ENCODE measurements at places on chromosomes 12 and 14.

GRCh38 chr14:23621204-23621931 is 14.8 kb upstream of the DHRS2 start:
- DNase-seq = no peak

GRCh38 chr12:1939801-1940607 is 21.6 kb upstream of the CACNA2D4 start:
- DNase-seq = peak; percentile 52

DNA sequence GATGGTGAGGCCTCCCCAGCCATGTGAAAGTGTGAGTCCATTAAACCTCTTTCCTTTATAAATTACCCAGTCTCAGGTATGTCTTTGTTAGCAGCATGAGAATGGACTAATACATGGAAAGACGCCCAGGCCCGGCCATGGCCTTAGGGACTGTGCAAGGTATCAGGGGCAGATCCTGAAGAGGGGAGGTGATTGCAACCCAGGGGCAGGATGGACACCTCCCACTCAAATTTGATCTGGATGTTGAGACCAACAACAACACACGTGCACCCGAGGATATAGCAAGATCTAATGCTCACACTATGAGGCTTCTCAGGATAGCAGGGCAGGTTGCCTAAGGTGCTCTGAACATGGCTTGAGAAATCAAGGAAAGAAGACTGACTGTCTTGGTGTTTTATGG is 13.5 kb upstream of the SERPINA4 start:
- DNase-seq = no peak

GRCh38 chr12:105262461-105263184 is 26.6 kb upstream of the APPL2 start:
- no peak for DNase-seq

- no peak for DNase-seq
These were observed 26.6 kb downstream of the NUP37 start for GRCh38 chr12:102093319-102093718.

DNA sequence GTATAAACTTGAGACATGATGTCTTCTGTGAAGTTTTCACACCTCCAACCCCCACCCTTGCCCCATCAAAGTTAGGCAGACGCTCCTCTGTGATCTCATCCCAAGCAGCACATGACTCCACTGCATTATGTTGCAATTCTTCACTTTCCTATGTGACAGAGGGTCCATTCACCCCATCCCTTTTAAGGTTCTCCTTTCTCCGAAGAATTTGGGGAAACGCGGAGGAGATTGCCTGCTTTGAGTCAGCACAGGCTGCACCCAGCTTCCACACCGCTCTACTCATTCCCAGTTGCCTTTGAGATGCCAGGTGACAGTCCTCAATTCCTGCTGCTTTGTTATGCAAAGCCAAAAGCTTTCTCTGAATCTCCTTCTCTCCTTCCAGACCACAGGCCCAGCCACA is 61.8 kb downstream of the PHLDA1 start:
- no peak for DNase-seq

- no peak for DNase-seq
These were observed 358 bp downstream of the ELK3 start for GRCh38 chr12:96194576-96194889.

DNA sequence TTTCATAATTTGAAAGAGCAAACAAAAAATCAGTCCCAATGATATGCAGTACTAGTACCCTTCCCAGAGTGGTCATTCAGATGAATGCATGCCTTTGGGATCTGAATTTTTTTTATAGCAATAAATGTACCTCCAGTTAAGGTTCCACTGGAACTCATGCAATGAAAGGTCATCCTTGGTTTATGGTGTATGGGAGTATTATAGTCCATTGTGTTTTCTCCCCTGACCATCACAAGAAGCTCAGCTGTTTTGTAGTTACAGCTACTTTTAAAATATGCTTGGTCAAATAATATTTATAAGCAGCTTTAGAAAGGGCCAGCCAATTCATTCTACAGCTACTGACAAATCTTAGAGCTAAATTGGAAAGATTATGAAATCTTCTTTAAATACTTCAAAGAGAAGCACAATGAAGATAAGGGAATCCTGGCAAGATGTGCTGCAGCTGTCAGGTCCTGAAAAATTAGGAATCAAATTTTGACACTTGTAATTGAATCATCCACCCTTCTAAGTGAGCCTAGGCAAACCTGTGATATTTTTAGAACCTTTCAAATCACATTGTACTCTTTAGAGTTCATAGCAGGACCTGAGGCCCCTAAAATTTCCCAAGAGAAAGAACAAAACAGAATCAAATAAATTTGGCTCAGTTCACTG is 46.5 kb downstream of the IFT81 start:
- no peak for DNase-seq

- no peak for DNase-seq
These were observed 1.6 kb downstream of the MMP14 start for GRCh38 chr14:22837750-22838538.

GRCh38 chr12:117718559-117718958 is 250.2 kb downstream of the KSR2 start:
- DNase-seq = no peak

- DNase-seq = no peak
These were observed 301.9 kb downstream of the CCER1 start for GRCh38 chr12:90653040-90653439.

DNA sequence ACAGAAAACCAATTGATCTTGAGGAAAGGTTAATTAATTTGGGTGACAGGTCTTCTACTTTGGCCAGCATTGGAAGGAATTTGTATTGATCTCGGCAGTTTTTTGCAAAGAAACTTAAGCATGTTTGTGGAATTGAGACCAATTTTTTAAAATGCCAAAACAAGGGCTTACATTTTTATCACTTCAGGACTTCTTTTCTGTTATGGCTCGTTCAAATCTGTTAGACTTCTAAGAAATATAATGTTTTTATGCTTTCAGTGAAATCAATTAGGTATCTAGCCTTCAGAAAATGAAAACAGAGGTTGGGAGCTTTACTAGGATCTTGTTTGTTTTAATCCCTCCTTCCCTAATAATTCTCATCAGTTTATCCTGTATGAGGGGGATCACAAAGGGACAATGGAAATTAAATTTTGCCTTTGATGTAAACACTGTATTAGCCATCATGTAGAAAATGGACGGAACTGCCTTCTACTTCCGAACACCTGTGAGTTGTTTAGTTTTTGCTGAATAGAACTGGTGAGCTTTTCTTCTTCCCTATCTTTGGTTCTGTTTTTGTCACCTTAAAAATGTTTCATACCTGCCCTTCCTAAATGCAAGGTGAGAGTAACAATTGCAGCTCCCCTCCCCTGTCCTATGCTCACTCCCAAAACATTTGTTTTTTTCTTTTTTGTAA is 7.8 kb downstream of the FOXA1 start:
- no peak for DNase-seq

DNA sequence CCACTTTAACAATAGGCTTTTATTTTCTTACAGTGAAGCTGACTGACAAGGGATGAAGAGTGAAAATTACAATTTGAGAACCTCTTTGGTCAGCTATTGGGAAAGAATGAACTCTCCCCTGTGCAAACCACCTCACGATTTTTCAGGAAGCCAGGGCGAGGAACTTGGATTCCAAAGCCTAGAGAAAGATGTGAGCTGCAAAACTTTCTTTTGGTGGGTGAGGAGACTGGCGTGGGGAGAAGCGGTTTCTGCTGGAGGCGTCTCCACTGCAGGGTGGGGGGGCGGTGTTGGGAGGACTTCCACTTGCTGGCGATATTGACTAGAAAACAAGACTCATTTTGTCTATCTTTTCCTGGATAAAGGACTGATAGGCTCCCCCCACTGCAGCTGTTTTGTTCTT is 59.3 kb upstream of the VRK1 start:
- DNase-seq = no peak

DNA sequence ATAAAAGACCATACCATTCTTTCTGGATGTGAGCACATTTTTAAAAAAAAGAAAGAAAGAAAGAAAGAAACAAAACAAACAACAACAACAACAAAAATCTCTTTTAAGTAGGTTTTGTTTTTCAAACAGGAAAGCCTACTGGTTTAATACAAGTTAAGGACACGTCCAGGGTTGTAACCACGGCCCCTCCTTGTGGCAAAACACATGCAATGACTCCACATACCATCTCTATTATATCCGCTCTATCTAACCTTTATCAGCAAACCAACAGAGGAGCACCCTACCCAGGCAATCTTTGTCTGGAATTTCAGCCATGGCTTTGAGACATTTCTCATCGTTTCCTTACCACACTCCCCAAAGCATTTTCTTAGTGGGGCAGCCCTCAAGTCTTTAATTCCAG is 360.5 kb upstream of the TMPO start:
- DNase-seq = peak; percentile 12

- DNase-seq = peak; percentile 43
These were observed 112.8 kb downstream of the NAV3 start for GRCh38 chr12:77943466-77943865.

DNA sequence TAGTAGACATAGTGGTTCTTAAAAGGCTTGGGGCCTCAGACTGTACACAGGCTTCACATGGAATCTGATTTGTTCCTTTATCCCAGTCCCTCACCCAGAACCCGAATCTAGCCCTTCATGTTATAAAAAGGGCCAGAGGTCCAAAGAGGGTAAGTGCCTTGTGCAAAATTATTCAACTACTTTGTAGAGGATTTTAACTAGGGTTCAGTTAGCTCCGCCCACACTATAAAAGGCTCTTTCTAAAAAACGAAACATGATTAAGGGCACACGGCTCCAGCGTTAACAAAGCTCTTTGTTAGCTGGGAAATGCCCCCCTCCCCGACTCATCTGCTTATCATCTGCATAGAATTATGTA is 3.2 kb upstream of the SOCS2 start:
- DNase-seq = no peak

- no peak for DNase-seq
These were observed 367.3 kb downstream of the C12orf50 start for GRCh38 chr12:87661786-87662377.

DNA sequence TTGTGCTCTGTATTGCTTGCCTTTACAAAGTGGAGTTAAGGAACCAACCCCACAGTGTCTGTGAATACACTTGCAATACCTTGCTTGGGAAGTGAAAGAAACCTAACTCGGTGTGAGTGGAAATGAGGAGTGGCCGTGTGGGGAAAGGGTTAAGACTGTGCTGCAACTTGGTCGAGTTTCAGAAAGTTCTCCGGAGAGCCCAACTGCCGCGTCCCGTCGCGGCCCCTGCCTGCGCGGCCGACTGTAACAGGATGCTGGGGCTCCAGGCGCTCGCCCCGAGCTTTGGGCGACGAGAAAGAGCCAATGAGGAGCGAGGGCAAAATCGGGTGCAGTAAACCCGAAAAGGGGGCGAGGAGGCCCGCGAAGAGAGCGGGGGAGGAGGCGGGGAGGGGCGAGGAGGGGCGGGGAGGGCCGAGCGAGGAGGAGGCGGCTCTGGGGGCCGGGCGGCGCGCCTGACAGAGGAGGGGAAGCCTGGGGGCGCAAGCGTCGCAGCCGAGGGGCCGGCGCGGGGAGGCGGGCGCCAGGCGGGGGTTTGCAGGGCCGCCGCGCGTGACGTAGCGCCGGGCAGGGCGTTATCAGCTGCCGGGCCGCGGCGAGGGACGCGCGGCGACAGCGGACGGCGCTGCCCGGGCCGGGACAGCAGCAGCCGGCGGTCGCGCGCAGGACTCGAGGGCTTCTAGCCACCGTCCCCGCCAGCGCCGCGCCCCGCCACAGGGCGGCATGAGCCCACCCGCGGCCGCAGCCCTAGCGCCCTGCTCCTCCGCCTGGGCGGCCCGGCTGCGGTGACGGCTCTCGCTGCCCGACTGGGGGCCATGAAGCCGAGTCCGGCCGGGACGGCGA is at the start of gene DACT1:
Gene DACT1 (plus strand): TSS at position 572 of the 840 bp plus-strand sequence. CDS start 241 bp downstream, at position 813.
- no peak for DNase-seq

DNA sequence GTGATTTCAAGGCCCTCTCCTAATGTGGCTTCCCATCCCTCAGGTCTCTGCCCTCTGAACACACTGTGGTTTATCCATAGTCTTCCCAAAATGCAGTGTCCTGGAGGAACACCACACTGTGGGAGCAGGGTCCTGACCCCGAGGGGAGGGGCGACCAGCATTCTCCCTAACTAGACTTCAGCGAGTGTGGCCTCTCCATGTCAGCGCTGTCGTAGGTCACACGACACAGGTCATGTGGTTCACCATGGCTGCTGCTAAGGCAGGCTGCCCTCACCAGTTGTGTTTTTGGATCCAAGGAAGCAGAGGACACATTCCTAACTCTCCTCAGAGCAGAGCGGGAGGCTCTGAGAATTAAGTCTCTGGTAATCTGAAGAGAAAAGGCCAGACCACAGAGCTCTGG is 50.5 kb downstream of the SSH1 start:
- no peak for DNase-seq

- DNase-seq = no peak
These were observed 765 bp downstream of the SCYL2 start for GRCh38 chr12:100267603-100268281.

DNA sequence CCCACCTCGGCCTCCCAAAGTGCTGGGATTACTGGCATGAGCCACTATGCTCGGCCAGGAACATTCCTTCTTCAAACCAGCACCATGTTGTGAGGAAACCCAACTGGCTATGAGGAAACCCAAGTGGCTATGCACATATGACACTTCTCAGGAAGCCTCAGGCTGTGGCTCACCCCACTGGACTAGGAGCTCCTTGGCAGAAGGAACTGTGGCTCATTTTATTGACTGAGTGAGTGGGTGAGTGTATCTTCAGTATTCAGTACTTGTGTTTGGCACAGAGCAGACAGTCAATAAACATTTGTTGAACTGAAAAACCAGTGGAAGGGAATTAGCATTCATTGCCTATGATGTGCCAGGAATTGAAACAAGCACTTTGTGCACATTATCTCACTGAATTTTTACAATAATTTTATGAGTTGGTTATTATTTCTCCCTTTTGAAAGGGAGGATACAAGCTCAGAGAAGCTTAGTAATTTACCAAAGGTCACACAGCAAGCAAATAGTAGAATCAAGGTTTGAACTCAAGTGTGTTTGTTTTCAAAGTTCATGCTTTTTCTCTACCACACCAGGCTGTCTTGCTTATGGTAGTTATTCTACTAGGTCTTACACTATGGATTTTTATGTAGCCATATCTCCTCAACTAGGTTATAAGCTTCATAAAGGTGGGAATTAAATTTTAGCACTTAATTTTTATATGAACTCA is 121.6 kb downstream of the VEZT start:
- DNase-seq = no peak

DNA sequence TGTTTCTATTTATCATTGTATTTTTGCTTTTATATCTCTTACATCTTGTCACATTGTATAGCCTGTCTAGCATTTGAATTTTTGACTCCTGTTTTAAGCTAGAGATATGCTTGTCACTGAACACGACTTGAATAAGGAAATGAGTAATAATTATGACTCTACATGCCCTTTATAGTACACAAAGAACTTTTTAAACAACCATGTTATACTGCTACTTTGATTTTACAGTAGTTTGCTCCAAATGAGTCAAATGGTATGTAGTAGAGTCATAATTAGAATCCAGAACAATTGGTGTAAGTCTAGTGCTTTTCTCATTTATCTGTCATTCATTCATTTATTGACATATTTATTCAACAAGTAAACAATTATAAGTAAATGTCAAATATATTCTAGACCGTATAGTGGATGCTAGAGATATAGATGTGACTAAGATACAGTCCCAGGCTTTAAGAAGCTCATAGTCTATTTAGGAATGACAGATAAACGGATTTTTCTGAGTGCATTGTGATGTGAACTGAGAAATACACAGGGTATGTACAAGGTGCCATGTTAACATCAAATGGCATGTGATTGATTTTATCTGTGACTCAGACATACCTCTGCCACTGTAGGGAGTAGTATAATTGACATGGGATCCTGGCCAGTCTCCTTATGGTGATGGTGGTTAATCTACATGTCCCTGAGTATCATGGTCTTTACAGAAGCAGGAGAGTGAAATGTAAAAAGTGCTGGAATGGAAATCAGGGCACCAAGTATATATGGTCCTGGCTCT is 799.7 kb downstream of the DIO2 start:
- DNase-seq = no peak

All from HCT116 (cell line).